CD4-positive, alpha-beta T cell treated with Interleukin-4 for 1 hour (primary cell): ENCODE measurements at places on chromosomes 6 and 20.

DNA sequence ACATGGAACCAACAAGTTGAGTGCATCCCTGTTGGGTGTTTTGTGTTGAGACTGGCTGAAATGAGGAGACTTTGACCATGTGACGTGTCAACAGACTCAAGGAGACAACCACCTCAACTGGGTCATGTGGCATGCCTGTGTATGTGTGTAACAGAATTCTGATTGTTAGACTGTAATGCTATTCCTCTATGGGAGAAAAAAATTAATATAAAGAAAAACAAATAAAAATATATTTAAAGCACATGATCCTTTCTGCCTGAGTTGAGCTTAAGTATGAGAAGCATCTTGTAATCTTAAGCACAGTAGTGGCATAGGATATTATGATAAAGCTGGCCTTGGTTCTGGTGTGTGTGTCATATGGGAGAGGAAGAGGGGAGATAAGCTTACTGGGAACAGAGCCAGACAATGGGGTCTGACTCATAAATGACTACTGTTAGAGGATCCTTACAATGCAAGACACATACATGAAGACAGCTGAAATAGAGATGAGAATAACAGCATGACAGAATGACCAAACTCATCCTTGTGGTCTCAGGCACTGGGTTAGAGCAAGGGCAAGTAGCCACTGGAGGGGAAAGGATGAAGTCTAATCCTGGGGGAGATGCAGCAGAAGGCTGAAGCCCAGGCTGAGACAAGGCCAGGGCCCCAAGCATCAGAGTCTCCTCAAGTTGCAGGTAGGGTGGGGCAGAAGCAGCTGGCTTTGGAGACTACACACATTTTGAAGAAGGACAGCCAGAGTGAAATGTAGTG lies 9.2 kb downstream of the TP53INP2 start:
- no peak for DNase-seq

GRCh38 chr20:58875111-58875510 lies 22.6 kb downstream of the GNAS start:
- DNase-seq, result no peak

DNA sequence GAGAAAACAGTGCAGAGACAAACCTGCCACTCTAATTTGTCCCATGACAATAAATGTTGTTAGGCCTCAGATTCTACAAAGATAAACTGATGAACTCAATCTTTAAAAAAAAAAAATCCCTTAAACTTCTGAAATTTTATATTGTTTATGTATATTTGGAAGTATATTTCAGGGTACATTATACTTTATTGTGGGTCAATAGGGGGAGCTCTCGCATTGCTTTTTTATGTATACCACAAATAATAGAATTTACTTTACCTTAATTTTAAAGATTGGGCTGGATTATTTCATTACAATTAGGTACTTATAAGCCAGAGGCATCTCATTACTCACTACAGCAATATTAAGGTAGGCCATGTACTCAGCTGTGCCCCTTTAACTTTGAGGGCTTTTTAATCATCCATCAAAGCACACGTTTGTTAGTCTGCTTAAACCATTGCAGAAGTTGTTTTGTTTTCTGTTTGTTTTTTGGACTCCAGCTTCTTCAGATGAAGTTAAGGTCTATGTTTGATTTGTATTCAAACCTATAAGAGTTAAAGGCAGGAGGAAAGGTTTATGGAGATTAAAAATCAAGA lies 56.3 kb upstream of the EYA4 start:
- DNase-seq, result no peak

DNA sequence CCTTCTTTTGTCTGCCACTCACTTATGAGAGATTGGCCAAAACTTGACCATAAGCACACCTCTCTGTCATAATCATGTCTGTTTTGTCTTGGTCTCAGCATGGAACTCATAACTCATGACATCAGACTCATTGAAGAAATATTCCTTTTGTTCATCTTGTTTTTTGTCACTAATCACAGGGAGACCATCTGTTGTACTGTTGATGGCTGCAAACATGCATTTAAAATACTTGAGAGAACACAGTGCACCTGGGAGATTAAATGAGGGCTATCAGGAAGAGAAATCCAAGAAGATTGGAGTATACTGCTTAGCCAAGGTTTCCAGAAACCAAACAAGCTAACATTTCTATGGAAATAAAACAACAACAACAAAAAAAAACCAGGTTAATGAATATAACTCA lies 689.7 kb downstream of the EPM2A start:
- no peak for DNase-seq
